Globus pallidus (tissue), 1 donor: ENCODE measurements at places on chromosomes 1 and 21.
A peak's percentile ranks its signal among the peaks of the same experiment; 100 is the strongest.

DNA sequence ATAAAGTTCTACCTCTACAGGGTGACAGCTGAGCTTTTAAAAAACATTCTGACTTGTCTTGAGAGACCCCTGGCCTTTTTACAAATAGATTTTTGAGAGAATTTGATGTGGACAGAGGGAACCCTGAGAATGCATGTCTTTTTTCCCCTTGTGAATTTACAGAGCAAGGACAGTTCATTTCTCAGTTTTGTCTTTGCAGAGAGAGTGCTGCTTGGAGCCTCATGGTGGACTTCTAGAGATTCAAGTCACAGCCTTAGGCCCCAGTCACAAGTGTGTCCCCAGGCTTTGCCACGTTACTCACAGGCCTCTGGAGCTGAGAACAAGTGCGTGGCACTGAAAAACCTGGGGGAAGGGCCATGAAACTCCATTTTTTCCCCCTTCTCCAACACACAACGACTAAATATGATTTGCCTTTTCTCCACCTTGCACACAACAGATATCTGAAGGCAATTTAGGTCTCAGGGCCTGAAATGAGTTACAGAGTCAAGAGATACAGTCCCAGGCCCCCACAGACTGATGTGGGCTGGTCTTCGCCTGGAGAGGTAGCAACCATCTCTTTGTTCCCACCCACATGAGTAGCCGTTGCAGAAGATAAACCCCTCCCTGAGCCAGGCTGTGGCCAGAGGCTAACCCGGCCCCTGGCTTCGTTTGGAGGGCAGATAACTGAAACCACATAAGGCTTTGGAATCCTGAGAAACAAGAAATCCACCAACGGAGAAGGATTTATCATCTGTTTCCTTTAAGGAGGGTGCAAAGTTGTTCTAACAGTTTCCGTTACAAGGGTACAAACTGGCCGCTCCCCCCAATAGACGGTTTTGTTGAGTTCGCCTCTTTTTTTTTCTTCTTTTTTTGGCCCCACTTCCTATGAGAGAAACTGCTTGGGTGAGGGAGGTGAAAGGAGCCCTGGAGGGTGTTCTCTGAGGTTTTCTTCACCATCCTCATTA is 1.0 kb upstream of the PIGV start:
- DNase-seq = peak; percentile 68

- no peak for DNase-seq
Measured at GRCh38 chr1:69533343-69533742, 34.4 kb upstream of the LRRC7 start.

DNA sequence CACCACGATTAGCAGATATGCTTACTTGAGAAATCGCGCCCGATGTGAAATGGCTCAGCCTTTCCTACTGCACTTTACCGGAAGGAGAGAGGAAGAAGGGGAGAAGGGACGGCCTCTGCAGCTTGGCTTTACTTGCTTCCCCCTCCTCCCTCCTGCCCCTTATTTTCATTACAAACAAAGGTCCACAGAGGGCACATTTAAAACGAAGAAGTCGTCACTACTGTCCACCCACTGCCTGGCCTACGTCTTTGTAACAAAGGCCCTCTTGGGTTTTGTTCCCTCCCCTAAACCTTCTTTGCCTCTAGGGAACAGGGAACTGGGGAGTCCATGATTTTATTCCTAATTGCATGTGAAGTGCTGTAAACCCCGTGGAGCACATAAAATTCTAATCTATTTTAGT is 308.5 kb downstream of the LMX1A start:
- DNase-seq = peak; percentile 46

- DNase-seq = no peak
Measured at GRCh38 chr1:87143413-87144135, 185.1 kb upstream of the LMO4 start.

DNA sequence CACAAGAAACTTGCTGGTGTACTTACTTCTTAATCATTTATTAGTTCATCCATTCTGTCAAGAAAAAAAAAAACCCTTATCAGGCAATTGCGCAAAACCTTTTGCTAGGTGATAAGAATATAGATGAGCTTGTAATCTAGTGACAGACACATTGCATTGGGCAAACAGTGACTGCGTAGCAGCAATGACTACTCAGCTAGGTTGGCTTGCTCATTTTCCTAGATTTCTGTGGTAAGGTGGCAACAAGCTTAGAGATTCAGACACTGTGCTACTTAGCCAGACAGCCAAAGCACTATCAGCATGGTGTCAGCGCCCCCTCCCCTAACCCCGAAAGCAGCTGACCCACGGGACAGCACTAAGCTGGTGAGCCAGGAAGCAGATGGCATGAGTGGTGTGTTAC is 203.1 kb downstream of the BARHL2 start:
- no peak for DNase-seq

DNA sequence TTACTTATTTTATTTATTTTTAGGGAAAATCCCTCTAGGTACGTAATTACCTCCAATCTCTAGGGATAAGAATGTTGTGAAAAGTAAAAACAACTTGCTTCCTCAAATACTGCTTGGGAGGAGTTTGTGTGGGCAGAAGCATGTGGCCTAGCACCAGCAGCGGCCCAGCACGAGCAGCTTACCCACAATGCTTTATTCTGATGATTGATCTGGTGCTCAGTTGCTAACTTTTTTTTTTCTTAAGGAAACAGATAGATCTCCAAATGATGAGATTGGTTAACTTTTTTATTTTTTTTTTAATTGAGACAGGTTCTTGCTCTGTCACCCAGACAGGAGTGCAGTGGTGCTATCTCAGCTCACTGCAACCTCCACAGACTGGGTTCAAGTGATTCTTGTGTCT is 4.2 kb downstream of the CLIC6 start:
- no peak for DNase-seq

DNA sequence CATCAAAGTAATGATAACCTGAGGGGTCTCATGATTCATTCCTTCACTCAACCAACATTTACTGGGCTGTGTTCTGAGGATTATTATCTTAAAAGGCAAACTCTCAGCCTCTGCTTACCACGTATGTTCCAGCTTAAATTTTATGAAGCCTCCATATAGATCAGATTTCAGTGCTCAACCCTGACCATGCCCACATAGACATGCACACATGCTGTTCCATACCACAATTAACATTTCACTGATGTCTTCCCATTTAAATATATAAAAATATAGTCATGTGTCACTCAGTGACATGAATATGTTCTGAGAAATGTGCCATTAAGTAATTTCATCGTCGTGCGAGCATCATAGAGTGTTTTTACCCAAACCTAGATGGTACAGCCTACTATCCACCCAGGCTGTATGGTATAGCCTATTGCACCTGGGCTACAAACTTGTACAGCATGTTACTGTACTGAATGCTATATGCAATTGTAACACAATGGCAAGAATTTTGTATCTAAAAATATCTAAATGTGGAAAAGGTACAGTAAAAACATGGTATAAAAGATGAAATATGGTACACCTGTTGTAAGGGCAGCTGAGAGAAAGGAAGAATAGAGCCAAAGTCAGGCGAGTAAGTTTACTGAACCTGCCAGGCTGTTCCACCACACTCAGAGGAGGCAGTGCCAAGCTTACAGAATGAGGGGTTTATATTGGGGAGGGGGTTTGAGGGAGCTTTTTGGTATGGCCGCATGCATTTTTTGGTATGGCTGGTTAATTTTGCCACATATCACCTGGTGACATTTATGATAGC is 134.7 kb upstream of the ETV3 start:
- DNase-seq = no peak

DNA sequence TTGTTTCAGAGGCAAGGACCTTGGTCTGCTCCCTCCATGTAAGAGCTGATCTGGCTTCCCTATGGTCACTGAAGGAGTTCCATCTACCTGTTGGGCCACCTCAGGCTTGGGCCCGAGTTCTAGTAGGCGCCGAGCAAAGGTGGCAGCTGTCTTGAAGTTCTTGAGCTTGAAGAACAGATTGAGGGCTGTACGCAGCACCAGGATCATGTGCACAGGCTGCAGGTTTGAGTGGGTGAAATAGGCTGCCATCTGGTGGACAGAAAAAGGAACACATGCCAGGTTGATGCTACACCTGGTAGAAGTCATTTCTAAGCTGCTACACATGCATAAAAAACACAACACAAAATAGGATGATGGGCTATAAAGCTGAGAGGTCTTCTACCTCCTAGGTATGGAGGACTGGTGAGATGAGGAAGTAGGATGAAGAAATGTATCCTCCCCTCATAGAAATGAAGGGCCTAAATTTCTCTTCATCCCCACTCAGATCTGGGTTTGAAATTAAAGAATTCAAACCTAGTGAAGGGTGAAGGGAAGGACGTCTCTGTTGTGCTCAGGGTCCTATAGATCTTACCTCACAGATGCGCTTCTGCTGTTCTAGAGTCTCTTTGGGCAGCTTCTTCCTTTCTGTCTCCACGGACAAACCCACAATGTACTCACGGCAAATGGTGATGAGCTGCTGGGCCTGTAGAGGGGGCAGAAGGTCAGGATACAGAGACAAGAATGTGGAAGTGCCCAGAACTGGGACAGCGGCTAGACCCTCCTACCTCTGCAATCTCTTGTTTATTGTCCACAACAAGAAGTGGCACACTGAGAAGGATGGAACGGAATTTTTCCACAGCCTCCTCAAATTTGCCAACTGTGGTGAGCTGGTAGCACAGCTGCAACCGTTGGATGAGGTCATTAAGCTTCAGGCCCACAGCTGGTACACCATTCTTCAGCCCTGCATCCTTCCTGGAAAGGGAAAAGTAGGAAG is 6.6 kb upstream of the PEX19 start:
- DNase-seq = peak; percentile 76

DNA sequence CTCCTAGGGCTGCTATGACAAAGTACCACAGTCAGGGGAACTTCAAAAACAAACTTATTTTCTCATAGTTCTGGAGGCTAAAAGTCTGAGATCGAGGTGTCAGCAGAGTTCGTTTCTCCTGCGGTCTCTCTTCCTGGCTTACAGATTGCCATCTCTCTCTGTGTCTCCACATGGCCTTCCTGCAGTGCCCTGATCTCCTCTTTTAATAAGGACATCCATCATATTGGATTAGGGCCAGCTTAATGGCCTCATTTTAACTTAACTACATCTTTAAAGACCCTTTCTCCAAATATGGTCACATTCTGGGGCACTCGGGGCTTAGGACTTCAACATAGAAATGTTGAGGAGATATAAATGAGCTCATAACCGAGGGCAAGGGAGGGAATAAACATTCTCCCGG is 12.2 kb downstream of the C1orf74 start:
- DNase-seq = no peak

- no peak for DNase-seq
Measured at GRCh38 chr1:30988045-30988444, 77.5 kb downstream of the PUM1 start.
